Ascending aorta (tissue), 2 donors: ENCODE measurements at places on chromosomes 7 and 10.

GRCh38 chr7:10793995-10794775, 179.5 kb upstream of the PHF14 start:
- DNase-seq = no peak

DNA sequence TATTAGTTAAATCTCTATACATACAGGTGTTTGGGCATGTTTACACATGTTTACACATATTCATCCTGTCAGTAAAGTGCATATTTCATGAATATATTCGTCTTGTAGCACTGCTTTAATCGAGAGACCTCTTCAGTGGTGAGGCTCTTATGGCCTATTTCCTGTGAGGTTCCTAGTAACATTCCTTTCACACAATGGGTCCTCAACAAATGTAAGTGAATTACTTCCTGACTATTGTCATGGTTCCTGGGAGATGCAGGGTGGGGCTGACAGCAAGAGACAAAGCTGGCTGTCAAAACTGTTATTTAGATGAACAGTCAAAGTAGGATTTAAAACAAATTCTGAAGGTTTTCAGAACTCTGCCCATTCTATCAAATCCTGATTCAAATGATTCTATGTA, 12.4 kb upstream of the SEMA3A start:
- no peak for DNase-seq

- no peak for DNase-seq
These were observed 566.8 kb downstream of the SH2D4B start for GRCh38 chr10:81104494-81104893.

GRCh38 chr10:26407406-26407969, 30.7 kb upstream of the APBB1IP start:
- DNase-seq = no peak

GRCh38 chr10:130359711-130360110, 223.5 kb downstream of the GLRX3 start:
- no peak for DNase-seq

DNA sequence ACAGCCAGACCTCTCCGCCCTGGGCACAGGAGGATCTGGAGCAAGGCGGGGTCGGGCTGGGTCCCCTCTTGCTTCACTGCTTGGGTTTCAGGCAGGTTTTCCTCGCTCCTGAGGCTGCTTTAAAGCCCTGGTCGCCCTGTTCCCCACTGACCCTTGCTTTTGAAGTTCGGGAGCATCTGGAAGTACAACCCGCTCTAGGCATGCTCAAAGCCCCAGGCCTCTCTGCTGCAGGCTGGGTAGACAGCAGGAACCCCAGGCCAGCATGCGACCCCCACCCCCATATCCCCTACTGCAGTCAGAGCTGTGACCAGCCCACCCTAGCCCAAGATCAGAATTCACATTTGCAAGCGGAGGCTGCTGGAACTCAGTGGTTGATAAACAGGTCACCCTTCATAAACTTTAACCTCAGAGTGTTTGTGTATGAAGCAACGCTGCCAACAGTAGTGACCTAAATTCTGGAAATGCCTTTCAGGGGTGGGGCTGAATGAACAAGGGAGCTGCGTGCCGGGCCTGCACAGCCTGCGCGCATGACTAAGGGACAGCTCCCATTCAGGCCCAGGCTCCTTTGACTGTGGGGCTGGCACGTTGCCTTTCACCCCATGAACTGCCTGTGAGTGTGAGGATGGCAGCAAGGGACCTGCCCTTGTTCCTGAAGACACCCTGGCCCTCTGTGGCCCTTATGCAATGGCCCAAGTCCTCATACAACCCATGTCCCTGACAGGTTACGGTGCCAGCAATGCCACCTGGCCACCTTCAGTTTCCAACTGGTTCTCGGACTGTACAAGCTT, 52.5 kb downstream of the PROSER2 start:
- DNase-seq = no peak

DNA sequence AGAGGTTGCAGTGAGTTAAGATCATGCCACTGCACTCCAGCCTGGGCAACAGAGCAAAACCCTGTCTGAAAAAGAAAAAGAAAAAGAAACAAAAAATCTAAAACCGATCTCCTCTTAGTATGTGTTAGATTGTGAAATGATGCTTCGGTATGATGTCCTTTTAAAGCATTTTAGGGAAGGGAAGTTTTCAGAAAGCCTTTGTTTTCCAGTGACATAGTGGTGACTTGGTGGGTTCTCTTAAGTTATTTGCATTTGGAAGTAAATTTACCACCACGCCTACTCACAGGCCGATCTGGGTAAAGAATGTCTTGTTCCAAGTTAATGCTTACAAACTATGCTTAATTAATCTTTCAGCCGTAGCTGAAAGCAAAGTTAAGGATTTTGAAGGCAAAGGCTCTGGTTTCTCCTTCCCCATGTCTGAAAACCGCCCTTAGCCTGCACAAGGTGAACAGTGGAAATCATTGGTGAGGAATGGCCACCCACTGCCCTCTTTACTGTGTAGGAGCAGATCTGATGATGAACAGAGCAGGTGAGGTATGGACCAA, 10.7 kb downstream of the MTURN start:
- DNase-seq = no peak

DNA sequence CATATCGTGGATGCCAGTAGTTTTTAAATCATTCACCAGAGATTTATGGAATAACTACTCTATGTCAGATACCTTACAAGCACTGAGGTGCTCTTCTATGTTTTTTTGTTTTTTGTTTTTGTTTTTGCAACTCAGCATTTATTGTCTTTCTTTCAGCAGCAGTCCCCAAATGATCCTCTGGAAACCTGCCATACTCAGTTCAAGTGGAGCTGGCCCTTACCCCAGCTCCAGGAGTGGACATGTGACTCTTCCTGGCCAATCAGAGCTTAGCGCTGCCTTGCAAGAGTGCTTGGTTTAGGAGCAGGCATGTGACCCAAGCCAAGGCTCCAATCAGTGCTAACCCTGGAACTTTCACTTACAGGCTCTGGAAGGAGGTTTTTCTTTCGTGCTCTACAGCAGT, 356.6 kb upstream of the ZMIZ1 start:
- no peak for DNase-seq

DNA sequence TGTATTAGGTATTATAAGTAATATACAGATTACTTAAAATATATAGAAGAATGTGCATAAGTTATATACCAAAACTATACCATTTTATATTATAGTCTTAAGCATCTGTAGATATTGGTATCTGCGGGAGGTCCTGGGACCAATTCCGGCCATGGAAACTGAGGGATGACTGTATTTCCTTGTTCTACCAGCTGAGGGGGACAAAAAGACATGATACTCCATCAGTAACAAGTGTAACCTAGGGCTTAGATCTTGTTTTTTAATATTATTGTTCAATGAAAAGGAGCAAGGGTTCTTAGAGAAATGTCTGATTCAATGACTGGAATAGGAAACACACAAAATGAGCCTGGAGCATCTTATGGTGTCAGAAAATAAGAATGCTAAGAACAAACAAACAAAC, 752.5 kb downstream of the CCSER2 start:
- no peak for DNase-seq

- DNase-seq = no peak
These were observed 38.8 kb downstream of the TACR2 start for GRCh38 chr10:69377933-69378332.

- no peak for DNase-seq
These were observed 128.9 kb upstream of the PLXNA4 start for GRCh38 chr7:132705146-132705545.

- DNase-seq = no peak
These were observed 5.7 kb upstream of the WDR86 start for GRCh38 chr7:151415375-151416105.

DNA sequence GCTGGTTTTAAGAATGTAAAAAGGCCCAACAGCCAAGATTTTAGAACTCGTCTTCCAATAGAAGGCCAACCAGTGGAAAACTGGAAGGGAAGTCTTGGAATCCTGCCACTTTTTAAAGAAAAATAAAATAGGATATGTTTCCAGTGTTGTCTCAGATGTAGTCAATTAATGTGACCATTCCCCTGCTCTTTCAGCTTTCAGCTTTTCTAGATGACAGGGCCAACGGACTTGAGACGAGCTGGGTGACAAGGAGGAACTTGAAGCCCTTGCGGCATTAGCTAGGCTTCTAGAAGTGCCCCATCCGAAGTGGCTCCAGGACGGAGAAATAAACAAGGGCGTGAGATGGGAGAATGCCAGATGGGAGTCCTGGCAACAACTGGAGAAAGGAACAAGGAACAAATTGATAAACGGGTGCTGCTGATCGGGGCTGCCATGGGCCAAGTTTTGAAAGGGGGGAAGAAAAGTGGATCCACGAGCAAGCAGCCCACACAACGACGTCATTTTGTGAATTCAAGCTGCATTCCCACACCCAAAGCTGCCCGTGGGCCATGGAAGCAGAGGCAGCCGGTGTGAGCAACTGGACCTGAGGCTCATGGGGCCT, 42.3 kb downstream of the CTBP2 start:
- DNase-seq = no peak

DNA sequence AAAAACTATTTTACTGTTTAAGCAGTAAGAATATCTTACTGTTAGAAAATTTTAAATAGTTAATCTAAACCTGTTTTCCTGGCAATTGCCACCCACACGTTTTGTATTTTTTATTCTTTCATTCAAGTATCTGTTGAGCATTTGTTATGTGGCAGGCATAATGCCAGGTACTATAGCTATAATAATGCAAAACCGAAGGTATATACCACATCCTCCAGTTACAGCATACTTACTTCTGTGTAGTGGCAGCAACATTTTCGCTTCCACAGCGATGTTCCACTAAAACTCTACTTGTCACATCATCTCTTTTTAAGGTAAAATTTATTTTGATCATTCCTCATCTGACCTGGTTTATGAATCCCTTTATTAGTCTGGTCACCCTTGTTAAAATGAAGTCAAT, 30.0 kb downstream of the WASL start:
- DNase-seq = no peak

DNA sequence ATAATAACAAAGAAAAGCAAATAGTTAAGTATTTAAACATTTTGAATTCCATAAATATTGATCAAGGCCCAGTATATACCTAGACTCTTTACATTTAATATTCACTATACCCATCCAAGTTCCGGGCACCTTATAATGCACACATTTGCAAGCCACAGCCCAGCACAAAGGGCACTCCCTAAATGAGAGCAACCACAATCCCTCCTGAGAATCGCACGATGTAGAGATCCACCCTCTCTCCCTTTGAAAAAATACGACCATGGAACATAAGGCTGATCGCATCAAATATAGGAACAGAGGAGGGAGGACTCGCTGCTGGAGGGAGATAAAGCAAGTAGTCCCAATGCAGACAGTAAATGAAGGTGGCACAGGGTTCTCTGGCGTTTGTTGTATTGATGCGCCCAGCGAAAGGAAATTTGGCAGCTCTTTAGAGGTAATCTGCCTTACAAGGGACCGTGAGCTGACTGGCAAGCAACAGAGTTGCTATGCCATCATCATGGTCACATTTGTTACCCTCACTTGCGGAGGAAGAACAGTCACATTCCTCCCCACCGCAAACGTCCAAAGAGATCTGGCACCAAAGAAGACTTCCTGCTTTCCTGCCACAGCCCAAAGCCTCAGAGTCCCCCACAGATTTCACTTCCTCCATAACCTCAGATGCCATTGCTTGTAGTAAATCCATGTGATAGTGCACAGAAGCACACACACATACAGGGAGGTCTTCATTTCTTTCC, 16.1 kb upstream of the TAS2R40 start:
- DNase-seq = no peak

- DNase-seq = no peak
These were observed 38.1 kb upstream of the PRSS1 start for GRCh38 chr7:142711196-142711595.

DNA sequence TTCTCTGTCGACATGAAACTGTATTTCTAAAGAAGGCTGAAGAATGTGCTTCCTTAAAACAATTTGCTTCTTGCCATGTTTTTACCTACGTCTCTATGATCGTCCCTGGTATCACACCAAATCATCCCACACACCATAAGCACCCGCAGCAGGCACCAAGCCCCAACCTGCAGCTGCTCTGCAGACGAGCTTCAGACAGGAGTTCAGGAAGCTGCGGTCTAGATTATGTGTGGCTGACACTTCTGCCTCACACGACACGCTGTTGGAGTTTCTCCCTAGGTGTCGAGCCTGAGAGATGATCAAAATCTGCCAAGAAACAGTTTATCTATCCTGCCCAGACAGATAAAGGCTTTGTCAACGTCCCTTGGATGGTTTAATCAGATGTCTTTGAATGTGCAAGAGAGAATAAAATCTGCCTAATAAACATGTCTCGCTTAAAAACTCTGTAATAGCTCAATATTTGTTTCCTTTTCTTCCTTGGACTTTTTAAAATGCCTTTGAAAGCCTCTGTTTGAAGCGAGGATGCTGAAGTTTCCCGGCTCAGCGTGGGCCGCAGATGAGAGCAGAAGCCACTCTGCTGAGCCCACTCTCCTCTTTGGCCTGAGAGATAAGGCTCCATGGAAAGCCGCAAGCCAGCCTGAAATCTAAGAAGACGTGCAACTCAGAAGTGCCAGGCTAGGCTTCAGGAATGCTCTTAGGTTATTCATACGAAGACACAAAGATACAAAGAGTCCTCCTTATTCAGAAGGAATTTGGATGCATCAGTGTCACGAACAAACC, 158.3 kb upstream of the PFKP start:
- DNase-seq = no peak

- DNase-seq = peak; percentile 84
These were observed 28.2 kb downstream of the IL15RA start for GRCh38 chr10:5949009-5949759.

DNA sequence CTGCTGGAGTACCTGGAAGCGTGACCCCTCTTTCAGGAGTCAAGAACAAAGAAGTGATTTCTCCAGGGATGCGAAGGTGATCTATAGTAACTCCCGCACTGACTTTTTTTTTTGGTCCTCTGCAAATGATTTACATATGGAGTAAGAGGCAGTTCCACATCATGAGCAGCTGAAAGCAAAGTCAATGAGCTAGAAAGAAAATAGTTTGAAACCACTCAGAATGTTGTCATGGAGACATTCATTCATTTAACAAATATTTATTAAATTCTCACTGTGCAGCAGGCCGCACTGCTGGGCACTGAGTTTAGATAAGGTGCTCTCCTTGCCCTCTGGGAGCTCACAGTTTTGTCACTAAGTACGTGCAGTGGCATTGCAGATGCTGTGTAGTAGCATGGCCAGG, 206.7 kb downstream of the CAMK1D start:
- no peak for DNase-seq

GRCh38 chr7:153835712-153836265, 216.4 kb upstream of the DPP6 start:
- no peak for DNase-seq

DNA sequence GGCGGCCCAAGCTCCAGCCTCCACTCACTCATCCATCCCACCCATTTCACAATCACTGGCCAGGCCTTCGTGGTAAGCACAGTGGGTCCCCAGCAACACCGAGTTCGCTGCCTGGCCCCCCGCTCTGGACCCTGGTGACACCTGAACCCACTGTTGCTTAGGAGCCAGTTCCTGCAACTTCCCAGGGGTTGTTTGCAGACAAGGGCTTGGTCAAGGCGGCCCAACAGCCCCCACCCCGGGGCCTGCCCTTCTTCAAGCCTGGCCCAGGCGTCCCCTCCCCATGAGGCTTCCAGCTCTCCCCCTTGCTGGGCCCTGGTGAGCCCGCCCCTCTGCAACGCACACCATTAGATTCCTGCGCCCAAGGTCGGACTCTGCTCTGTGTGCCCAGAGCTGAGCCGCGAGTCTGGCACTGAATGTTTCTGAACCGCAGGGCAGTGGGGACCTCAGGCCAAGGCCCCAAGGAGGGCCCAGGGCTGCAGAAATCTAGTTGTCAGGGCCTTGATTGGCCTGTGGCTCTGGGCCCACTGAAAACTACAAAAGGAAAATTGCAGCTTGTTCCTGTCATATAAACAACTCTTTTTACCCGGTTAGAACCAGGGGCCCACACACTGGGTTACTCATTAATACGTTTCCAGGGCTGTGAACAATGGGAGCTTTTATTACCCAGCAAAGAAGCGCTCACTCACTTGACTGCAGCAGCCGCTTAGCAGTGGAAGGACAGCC, 2.1 kb upstream of the COX19 start:
- DNase-seq = no peak
